ENCODE measurements at places on chromosomes 4 and X.

- DNase-seq = no peak
Measured at GRCh38 chrX:136336623-136337022, 35.9 kb downstream of the ADGRG4 start.

DNA sequence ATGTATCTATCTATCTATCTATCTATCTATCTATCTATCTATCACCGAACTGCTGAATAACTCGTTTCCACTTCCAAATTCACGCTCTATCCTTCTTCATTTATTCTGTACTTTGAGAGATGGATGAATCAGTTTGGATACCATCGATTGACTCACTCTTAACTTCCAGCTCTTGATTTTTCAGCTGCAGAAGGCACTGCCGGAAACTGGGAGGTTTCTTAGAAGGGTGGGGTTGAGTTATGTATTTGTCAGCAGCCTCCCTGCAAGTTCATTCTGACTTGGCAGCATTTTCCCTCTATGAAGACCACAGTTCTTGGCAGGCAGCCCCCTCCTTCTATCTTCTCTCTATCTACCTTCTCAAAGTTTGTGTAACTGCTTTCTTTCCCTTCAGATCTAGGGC lies 112.0 kb upstream of the MAGEB18 start:
- no peak for DNase-seq

- peak; percentile 97 for DNase-seq
Measured at GRCh38 chrX:85243761-85244449, at the start of the genes SATL1 and ZNF711. TSS of gene SATL1 (minus strand) at chrX:85243779. CDS start at chrX:85108968, 134,811 bp downstream. TSS of gene ZNF711 (plus strand) at chrX:85243991. CDS start at chrX:85247573, 3,582 bp downstream.

DNA sequence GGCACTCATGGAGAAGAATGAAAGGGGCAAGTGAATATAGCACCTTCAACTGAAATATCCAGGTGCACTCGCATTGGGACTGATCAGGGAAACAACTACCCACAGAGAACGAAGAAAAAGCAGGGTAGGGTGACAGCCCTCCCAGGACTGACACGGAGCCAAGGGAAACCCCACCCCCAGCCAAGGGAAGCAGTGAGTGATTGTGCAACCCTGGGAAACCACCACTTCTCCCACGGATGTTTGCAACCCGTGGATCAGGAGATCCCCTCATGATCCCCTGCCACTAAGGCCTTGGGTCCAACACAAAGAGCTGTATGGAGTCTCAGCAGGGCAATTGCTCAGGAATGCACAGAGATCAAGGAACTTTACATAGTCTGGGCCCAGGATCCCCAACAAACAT lies 158.5 kb upstream of the HCCS start:
- no peak for DNase-seq

GRCh38 chrX:110089656-110090403 lies 86.9 kb downstream of the TMEM164 start:
- DNase-seq = no peak

DNA sequence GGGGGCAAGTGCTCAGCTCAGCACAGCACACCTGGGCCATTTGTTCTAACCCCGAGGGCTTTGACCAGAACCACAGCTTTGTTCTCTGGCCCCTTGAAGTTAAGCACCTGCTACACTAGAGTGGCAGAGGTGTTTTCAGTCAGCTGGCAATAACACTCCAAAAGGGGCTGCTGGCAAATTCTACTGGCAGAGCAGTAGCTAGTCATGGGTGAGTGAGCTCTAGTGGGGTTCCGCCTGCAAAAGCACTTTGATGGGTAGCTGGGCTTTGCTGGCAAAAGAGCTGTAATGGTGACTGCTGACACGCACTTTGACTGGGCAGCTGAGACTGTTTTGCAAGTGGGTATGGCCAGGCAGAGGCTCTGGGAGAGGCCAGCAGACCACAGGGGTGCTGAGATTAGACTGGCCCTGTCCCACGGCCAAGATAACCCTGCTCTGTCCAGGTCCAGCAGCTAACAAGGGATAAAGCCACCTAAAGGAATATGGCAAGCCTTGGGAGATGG lies 65.2 kb upstream of the TENT5D start:
- no peak for DNase-seq

- DNase-seq = no peak
Measured at GRCh38 chr4:85632981-85633380, 158.0 kb downstream of the ARHGAP24 start.

GRCh38 chr4:156255230-156256007 lies 301.8 kb upstream of the CTSO start:
- peak; percentile 46 for DNase-seq

DNA sequence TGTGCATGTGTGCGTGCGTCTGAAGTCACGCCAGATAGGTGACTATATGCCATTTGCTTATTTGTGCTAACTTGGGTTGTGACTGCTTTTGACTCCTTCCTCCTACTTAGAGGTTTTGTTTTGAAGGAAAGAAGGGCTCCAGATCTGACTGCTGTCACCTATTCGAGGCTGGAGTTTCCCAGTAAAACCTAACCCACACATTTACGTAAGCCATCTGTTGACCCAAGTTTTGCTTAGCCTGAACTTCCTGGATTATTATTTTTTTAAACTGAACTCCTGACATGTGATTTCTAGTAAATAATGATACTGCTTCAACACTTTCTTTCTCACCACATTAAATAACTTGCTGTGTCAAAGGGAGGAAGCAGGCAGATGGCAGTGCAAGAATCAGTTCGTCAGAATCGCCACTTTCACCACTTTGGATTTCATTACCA lies 41.5 kb downstream of the DTHD1 start:
- no peak for DNase-seq

DNA sequence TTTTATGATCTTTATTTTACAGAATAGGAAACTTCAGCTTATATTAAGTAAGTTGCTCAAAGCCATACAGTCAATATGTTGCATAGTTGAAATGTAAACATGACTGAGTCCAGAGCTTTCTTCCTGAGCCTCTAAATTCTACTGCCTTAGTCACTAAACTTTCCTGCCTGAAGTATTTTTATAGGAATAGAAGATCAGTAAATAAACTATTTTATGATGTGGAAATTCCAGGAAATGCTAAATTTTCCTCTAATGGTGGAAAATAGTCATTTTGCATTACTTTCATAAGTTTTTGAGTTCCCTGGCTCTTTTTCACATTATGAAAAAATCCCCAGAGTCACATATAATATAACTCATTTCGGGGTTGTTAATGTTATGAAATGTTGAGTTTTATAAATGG lies 182.8 kb downstream of the BANK1 start:
- DNase-seq = no peak

GRCh38 chrX:11465648-11466411 lies 172.6 kb downstream of the AMELX start:
- no peak for DNase-seq

GRCh38 chrX:107704181-107704580 lies 71.4 kb downstream of the TSC22D3 start:
- no peak for DNase-seq

DNA sequence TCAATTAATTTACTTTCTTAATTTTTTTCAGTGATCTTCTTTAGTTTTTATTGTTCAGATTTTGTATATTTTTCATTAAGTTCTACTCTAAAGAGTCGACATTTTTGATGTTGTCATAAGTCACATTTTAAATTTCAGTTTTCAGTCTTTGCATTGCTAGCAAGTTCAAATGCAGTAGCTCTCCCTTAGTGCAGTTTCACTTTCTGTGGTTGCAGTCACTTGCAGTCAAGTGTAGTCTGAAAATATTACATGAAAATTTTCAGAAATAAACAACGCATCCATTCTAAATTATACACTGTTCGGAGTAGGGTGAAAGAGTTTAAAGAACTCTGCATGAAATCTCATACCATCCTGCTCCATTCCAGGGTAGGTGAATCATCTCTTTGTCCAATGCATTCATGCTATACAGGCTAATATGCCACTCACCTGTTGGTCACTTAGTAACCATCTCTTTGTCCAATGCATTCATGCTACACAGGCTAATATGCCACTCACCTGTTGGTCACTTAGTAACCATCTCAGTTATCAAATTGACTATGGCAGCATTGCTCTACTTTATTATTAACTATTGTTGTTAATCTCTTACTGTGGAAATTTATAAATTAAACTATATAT lies 356.9 kb downstream of the STPG2 start:
- no peak for DNase-seq

DNA sequence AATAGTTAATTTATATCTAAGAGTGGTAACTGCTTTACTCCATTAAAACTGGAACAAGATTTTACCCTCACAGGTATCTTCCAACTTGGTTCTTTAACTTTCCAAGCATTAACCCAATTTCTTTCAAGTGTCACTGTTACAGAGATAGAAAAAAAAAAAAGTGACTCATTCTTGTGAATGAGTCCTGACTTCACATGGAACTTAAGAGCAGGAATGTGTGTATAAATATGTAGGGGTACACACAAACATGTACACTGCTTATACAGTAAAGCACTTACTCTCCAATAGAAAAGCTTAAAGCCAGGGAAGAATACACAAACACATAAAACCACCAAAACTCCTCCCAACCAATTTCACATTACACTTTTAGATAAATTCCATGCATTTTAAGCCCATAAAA lies 38.8 kb downstream of the TAPT1 start:
- DNase-seq = no peak

- peak; percentile 10 for DNase-seq
Measured at GRCh38 chrX:103941201-103941975, 21.0 kb upstream of the TMSB15B start.

GRCh38 chr4:183255487-183255886 lies 64.6 kb downstream of the CLDN22 start:
- no peak for DNase-seq

DNA sequence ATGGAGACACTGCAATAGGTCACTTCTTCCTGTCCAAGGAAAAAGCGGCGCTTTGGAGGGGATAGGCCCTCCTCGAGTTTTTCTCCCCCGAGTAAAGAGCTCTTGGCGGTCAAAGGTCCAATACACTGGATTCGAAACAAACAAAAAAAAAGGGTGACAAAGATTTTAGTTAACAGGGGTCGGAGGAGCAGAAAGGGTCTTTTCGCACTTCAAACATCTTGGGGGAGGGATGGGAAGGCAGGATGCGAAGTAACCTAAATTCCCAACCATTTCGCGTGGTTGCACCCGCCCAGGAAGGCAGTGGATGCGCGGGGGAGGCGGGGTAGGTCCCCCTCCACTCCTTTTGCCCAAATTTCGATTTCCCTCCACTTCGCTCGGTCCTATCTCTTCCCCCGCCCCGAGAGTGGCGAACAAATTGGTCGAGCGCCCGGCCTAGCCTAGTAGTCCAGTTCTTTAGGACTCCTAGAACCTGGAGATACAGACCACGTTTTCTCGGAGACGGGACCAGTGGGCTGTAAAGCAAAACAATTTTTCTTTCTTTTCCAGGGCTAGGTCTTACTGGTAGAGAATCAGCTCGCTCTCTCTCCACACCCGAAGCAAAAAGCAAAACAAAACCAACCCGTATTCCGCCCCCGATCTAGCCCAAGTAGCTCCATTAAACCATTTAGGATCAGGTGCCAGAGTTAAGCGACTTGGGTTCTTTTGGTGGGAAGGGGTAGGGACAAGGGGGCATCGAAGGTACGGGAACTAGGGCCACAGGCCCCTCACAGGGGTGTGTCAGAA lies 2.0 kb upstream of the STAG2 start:
- no peak for DNase-seq

Data from NCI-H1436 (cell line).